Activated CD8-positive, alpha-beta memory T cell treated with anti-CD3 and anti-CD28 coated beads for 1 hour (primary cell): ENCODE measurements at places on chromosomes 3 and 15.

- DNase-seq = no peak
Observed at GRCh38 chr3:71461114-71461513, 122.4 kb downstream of the FOXP1 start.

DNA sequence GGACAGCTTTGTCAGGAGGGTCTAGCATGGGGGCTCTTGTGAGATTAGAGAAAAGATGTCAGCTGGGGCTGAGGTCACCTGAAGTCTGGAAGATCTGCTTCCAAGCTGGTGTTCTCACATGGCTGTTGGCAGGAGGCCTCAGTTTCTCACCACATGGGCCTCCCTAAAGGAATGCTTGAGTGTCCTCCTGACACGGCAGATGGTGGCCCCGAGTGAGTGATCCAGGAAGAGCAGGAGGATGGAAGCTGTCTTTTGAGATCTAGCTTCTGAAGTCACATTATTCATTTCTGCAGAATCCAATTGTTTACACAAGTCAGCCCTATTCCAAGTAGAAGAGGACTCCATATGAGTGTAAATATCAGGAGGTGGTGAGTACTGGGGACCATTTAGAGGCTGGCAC is 344.0 kb upstream of the PROK2 start:
- no peak for DNase-seq

DNA sequence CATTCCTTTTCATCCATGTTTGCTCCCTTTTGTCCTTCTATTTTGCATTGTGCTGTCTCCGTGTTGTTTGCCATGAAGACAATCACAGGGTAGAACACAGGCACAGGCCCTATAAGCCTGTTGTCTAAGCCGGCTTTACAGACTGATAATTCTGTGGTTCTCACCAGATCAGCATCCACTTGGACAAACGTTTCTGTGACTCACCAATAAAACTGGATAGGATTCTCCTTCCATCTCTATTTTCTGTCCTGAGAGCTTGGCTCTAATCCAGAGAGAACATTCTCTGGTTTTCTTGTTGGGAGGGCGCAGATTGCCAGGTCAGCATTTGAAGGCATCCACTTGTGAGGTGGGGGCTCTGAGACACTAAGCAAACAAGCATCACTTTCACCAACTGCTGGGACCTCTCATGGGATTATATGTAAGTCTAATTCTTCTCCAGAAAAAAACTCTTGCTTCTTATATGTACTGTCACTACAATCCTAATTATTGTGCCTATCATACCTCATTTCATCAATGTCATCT is 101.6 kb downstream of the ERC2 start:
- no peak for DNase-seq

GRCh38 chr15:59545573-59545972 is 66.0 kb upstream of the GCNT3 start:
- DNase-seq = no peak

GRCh38 chr3:966341-966740 is 126.5 kb upstream of the CNTN6 start:
- no peak for DNase-seq

- DNase-seq = no peak
Observed at GRCh38 chr3:39724233-39724846, 85.1 kb upstream of the MYRIP start.

DNA sequence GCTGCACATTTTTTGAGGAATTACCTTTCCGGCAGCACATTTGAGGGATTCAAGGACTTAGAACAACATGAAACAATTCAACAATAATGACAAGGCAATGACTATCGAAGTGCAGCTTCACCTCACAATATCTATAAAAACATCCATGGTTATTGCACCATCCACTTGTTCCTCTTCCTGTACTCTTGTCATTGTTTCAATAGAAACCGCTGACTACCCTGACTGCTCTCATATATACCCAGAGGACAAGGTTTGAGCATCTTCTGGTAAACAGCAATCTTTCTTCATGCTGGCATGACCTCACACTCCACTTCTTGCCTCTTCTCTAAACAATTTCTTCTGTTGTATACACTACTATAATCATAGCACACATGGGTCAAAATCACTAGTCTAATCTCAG is 864.9 kb downstream of the FHIT start:
- DNase-seq = no peak

- DNase-seq = no peak
Observed at GRCh38 chr3:71949442-71949841, 164.5 kb upstream of the PROK2 start.

DNA sequence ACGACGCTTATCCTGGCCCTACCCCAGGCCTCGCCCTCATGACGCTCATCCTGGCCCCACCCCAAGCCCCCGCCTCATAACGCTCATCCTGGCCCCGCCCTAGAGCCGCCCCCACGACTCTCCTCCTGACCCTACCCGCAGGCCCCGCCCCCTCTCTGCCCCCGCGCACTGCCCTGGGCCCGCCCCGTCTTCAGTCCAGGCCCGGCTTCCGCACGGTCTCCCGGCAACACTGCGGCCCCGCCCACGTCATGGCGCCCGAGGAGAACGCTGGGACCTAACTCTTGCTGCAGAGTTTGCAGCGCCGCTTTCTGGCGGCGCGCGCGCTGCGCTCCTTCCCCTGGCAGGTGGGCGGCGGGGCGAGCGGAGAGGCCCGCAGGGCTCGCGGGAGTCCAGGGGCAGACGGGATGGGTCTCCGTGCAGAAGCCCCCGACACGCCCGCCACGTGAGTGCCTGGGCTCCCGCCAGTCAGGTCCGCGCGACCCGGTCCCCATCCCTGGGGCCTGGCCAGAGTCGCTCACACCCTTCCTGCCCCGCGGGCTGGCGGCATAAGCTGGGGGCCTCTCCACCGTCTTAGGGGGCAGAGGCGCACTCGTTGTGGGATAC is 52.5 kb upstream of the ROPN1B start:
- DNase-seq = peak; percentile 92

- no peak for DNase-seq
Observed at GRCh38 chr15:88187195-88187594, 69.3 kb downstream of the NTRK3 start.

DNA sequence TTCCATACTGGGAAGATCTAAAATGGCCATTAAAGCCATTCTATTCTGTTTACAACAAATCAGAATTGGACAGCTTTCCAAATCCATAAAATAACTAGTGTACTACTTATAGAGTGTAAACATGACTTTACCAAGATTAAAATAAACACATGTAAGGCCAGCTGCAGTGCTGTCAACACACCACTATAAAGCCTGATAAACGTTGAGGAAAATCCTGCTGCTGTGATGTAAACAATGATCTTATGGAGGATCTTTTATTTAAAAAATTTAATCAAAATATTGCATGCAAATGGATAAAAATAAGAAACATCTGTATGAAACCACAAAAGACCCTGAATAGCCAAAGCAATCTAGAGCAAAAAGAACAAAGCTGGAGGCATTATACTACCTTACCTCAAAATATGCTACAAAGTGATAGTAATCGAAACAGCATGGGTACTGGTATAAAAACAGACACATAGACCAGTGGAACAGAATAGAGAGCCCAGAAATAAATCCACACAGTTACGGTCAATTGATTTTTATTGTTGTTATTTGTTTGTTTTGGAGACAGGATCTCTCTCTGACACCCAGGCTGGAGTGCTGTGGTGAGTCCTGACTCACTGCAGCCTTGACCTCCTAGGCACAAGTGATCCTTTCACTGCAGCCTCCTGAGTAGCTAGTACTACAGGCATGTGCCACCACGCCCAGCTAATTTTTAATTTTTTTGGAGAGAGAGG is 428.8 kb upstream of the C2CD4B start:
- DNase-seq = no peak

DNA sequence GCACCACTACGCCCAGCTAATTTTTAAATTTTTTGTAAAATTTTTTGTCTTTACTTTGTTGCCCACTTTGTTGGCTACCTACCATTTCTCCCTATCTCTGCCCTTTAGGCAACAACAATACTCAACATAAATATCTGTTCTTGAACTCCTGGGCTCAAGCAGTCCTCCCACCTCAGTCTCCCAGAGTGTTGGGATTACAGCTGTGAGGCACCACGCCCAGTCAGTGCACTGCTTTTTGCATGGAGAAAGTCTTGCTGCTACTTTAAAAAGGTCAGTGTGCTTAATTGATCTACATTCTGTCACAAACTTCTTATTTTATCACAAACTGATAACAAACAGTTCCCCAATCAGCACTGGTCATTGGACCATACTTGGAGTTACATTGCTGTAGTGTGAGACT is 8.0 kb downstream of the USP8 start:
- DNase-seq = no peak

GRCh38 chr3:17865631-17866030 is 123.2 kb upstream of the TBC1D5 start:
- no peak for DNase-seq

DNA sequence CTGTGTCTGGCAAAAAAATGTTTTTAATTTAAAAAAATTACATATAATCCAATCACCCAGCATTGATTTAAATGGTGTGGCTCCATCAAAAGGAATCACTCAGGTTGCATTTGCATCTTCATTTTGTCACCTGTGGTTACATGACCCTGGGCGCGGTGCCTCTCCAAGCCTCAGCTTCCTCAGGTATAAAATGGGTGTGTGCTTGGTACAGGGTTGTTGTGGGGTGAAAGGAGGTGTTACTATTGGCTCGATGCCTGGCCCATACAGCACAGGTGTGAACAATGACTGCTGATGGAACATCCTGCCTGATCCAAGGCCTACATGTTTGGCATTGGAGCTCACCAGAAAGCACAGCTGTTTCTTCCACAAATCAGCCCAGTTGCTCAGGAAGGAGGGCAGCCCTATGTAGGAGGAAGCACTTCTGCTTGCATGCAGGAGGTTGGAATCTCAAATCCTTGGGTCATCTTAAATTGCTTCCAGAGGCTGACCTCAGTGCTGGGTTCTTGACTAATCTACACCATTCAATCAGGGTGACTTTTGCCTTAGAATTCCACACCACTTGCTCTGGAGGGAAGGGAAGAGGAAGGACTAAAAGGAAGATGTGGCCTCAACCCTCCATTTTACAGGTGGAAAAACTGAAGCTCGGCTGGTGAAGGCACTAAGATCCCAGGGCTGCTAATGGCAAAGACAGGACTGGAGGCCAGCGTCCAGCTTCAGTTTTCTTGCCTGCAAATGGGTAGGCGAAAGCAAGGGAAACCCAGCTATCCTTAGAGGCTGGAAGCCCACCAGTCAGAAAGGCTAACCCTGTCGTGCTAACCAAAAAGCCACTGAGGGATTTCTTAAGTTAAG is 31.7 kb downstream of the BHLHE40 start:
- no peak for DNase-seq

DNA sequence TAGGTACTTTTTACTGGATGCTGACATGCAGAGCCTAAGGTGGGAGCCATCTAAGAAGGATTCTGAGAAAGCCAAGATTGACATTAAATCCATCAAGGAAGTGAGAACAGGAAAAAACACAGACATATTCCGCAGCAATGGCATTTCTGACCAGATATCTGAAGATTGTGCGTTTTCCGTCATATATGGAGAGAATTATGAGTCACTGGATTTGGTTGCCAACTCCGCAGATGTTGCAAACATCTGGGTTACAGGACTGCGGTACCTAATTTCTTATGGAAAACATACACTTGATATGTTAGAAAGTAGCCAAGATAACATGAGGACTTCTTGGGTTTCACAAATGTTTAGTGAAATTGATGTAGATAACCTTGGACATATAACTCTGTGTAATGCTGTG is 125.1 kb downstream of the PLCL2 start:
- no peak for DNase-seq

DNA sequence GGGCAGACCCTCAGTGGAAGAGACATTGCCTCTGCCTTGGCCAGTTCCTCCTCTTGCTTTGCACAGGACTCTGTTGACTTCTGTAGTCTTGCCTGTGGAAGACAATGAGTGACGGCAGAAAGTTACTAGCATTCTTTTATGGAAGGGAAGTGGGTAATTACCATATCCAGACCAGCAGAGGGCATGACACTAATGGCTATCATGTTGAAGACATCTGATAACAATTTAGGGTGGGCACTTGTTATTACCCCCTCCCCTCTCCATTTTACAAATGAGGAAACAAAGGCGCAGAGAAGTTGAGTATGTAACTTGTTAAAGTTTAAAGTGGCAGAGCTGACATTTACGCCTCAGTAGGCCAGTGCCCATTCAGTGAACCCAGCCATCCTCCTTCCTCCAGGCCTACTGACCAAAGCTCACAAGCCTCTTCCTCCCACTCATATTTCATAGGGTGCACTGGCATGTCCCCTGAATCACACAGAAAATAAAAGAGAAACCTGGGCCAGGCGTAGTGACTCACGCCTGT is 48.2 kb upstream of the FMN1 start:
- no peak for DNase-seq

- no peak for DNase-seq
Observed at GRCh38 chr3:19595884-19596283, 338.1 kb downstream of the EFHB start.

GRCh38 chr15:33013827-33014445 is 180.6 kb downstream of the FMN1 start:
- DNase-seq = no peak

DNA sequence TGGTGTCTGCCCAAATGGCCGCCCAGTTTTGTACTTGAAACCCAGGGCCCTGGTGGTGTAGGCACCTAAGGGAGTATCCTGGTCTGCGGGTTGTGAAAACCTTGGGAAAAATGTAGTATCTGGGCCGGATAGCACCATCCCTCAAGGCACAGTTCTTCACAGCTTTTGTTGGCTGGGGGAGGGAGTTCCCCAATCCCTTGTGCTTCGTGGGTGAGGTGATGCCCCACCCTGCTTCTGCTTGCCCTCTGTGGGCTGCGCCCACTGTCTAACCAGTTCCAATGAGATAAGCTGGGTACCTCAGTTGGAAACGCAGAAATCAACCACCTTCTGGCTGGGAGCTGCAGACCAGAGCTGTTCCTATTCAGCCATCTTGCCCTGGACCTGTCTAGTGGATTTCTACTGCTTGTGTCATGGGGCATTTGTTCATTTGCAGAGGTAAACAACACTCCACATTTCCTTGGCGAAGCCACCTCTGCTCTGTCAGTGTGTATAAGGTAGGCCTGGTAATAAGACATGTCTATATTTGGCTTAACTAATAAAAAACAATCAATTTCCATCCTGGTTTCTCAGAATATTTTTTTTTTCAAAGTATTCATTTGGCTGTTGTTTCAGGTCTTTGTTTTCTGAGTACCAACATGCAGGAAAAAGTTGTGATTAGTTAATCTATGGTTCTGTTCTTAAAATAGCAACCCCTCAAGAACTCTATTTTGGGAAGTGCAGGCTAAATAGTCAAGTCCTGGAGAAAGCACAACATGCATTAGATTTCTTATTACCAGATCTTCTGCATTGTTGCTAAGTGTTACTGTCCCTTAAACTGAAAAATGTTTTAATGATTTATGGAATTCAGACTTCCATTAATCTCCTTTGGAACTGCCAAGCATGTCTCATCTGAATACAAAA is 304.3 kb downstream of the ZIC1 start:
- DNase-seq = no peak

- no peak for DNase-seq
Observed at GRCh38 chr3:197022405-197023231, 7.0 kb downstream of the MELTF start.
